ENCODE measurements at places on chromosomes 3 and 15. TPM values are rescaled to one million over a fixed set of nuclear protein-coding genes. Genes with fewer than 3 reads are reported as not detected.

TRPM1 gene
- total RNA-seq: not detected

GRCh38 chr3:123765475-123766128, 118.5 kb downstream of the MYLK start:
- peak; percentile 65 for DNase-seq
- H3K27me3 ChIP-seq: no peaks in the 10 kb centered on the region
- H3K27ac ChIP-seq: no peak overlapping the region
- H3K36me3 ChIP-seq: peaks cover 14% of the 10 kb centered on the region
- H3K4me3 ChIP-seq: no peak overlapping the region

CCDC80 gene
- total RNA-seq: 366 TPM

DNA sequence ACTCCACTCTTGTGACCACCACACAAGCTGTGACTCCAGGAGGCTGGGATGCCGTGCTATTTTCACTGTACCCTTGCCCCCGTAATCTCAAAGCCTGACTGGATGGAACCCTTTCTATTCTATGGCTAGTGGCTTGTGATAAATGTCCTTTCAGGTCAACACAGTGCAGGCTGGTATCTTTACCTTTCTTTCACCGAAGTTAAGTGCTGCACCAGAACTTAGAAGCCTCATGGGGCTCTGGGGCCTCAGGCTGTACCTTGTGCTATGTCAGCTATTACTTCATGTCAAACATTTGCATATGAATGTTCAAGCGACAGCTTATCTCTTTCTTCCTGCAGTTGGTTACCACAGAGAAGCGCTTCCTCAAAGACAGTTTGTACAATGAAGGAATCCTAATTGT, 66.8 kb downstream of the RPL39L start:
- H3K4me3 ChIP-seq: no peak overlapping the region
- DNase-seq: no peak
- H3K4me1 ChIP-seq: no peaks in the 10 kb centered on the region
- no peaks in the 10 kb centered on the region for H3K27me3 ChIP-seq
- no peak overlapping the region for H3K27ac ChIP-seq

DNA sequence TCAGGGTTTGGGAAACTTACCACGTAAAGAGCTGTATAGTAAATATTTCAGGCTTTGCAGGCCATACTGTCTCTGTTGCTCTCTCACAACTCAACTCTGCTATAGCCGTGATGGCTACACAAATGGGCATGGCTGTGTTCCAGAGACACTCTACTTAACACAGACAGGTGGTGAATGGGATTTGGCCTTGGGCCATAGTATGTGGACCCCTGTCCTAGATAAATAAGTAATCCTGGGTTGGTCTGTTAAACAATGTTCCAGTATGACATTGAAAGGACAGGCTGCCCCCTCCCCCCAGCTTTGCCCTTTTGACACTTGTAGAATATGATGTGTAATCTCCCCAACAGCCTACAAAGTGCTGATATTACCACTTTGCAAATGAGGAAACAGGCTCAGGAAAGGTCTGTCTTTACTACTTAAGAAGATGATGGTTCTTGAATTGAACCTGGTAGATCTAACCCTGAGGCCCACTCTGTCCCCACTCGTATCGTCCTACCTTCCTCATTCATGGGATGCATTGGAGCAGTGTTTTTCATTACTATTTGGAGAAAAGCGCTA, 38.4 kb downstream of the SLCO3A1 start:
- peaks cover 4% of the 10 kb centered on the region for H3K4me1 ChIP-seq
- H3K27me3 ChIP-seq: no peaks in the 10 kb centered on the region
- DNase-seq: no peak
- H3K36me3 ChIP-seq: no peaks in the 10 kb centered on the region

BSN gene
- total RNA-seq: under 0.01 TPM

DNA sequence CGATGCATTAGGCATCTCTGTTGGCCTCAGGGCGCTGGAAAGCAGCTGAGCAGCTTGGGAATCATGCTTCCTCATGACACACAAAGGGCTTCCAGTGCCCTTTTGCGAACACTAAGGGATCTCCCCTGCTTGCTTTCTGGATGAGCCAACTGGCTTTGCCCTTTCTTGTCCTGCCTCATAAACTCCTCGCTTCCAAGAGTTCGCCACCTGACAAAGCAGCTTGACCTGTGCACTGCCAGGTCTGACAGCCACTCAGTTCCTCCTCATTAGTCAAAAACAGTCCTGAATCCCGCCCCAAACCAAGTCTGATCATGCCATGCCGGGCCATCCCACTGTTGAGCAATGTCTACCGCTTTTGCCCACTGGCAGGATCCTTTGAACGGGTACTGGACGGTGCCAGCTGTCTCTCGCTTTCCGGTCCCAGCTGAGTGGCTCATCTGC, 265.4 kb upstream of the LYSMD4 start:
- no peaks in the 10 kb centered on the region for H3K4me1 ChIP-seq
- H3K4me3 ChIP-seq: no peak overlapping the region
- H3K36me3 ChIP-seq: no peaks in the 10 kb centered on the region

CCR8 gene
- not detected for total RNA-seq

DNA sequence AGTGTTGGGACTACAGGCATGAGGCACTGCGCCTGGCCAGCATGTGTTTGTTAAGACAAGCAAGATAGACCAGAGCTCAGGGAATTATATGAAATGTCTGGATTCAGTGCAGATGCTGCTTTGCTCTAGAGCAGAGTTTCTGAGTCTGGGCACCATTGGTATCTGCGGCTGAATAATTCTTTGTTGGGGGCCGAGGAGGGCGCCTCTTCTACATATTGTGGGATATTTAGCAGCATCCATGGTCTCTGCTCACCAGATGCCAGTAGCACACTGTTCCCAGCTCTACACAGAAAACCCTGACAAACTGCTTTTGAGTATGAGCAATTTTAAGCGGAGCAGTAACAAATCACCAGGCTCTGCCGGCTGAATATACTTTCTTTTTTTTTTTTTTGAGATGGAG, 3.6 kb upstream of the LDHAL6B start:
- no peaks in the 10 kb centered on the region for H3K27me3 ChIP-seq
- H3K4me3 ChIP-seq: no peak overlapping the region
- DNase-seq: no peak
- no peak overlapping the region for H3K27ac ChIP-seq

GRCh38 chr3:30440880-30441279, 165.5 kb upstream of the TGFBR2 start:
- no peaks in the 10 kb centered on the region for H3K36me3 ChIP-seq
- no peak overlapping the region for H3K27ac ChIP-seq
- H3K4me3 ChIP-seq: no peak overlapping the region
- DNase-seq: no peak
- no peaks in the 10 kb centered on the region for H3K27me3 ChIP-seq

- no peak overlapping the region for H3K27ac ChIP-seq
- no peaks in the 10 kb centered on the region for H3K36me3 ChIP-seq
- no peak for DNase-seq
- H3K4me3 ChIP-seq: no peak overlapping the region
These were observed 99.4 kb downstream of the ALCAM start for GRCh38 chr3:105466072-105466471.

DOCK3 gene
- total RNA-seq: 0.17 TPM

DNASE1L3 gene
- total RNA-seq: not detected

DNA sequence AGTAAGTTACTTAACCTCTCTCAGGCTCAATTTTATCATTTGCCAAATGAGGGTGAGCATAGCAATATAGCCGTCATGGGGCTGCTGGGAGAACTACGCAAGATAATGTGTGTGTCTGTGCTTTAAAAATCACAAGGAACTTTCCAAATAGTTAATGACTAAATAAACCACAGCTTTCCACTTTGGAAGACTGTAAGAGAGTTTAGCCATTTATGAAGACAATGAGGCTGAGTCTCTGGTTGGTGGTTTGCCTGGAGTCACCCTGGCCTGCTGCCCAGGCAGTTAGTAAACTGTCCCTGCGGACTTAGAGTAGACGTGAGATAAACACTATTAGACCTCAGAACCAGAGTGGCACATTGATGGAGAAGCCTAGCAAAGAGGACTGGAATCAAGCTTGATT, 357.7 kb downstream of the CLSTN2 start:
- H3K27me3 ChIP-seq: no peaks in the 10 kb centered on the region
- no peaks in the 10 kb centered on the region for H3K36me3 ChIP-seq
- no peak overlapping the region for H3K4me3 ChIP-seq
- no peak for DNase-seq
- H3K4me1 ChIP-seq: no peaks in the 10 kb centered on the region

DNA sequence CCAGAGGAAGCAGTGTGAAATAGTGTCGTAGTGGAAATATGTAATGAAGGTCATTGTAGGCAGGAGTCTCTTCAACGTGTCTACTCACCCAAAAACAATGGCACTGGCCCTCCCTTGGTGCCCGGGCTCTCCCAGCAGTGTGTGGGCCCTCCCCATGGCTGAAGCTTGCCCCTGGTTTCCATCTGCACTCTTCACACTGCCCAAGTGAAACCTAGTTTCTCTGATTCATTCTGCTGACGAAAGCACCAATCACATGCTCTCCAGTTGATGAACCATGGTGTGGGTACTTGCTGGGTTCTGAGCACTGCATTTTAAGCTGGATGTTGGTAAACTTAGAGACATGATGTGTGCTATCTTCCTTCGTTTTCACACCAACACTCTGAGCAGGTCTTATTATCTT, 61.0 kb upstream of the AGBL1 start:
- no peak overlapping the region for H3K27ac ChIP-seq
- no peaks in the 10 kb centered on the region for H3K4me1 ChIP-seq
- no peak for DNase-seq
- H3K27me3 ChIP-seq: no peaks in the 10 kb centered on the region
- H3K4me3 ChIP-seq: no peak overlapping the region

FOXL2NB gene
- not detected for total RNA-seq

DNA sequence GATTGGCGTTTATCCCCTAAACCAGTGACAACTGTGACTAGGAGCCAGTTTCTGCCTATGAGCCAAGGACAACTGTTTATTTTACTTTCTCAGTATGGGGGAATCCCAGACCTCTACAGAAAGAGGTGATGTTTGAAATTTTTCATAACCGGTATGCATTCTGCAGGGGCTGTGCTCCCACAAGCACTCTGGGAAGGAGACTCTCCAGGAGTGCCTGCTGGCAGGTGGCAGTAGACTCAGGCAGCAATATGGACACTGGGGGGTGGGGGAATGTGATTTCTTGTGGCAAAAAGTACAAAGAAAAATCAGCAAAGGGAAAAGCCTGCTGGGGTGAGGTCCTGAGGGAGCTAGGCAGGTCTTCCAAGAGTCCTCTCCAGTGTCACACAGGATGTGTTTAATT, 5.9 kb downstream of the TGM4 start:
- DNase-seq: no peak
- H3K36me3 ChIP-seq: no peaks in the 10 kb centered on the region
- H3K4me1 ChIP-seq: peaks cover 18% of the 10 kb centered on the region
- H3K27me3 ChIP-seq: no peaks in the 10 kb centered on the region

DNA sequence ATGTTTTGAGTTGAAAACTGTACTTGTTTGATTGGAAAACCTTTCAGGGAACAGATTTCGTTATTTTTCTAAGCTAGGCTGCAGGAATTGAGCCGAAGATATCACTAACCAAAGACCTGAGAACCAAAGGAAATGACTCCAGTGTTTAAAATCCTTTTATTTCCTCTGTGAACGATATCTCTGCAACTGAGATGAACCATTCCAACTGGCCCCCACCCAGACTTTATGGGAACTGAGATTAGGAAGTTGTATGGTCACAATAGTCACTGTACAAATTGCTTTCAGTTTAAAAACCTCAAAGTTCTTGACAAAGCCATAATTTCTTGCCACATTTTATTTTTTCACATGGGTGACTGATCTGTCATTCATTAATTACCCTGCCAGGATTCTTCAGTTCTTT, 232.4 kb downstream of the RBMS3 start:
- no peak overlapping the region for H3K4me3 ChIP-seq
- no peaks in the 10 kb centered on the region for H3K36me3 ChIP-seq
- no peak for DNase-seq
- peaks cover 13% of the 10 kb centered on the region for H3K4me1 ChIP-seq
- H3K27me3 ChIP-seq: no peaks in the 10 kb centered on the region
- H3K27ac ChIP-seq: no peak overlapping the region

DNA sequence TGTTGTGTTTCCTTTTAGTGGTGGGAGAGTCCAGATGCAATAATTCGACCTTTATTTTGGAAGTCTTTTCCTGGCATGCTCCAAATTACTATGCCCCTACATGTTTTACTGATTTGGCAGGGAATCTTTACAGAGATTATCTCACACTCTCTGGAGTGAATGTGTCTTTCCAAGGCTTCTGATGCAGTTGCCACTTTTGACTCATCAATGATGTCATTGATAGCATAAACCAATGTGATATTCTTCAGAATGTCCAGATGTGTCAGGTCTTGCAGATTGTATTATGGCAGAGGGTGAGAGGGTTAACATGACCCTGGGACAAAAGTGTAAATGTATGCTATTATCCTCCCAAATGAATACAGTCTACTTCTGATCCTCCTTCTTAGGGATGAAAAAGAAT, 9.7 kb downstream of the RTP4 start:
- H3K27ac ChIP-seq: no peak overlapping the region
- DNase-seq: no peak
- no peaks in the 10 kb centered on the region for H3K4me1 ChIP-seq
- H3K36me3 ChIP-seq: no peaks in the 10 kb centered on the region

DNA sequence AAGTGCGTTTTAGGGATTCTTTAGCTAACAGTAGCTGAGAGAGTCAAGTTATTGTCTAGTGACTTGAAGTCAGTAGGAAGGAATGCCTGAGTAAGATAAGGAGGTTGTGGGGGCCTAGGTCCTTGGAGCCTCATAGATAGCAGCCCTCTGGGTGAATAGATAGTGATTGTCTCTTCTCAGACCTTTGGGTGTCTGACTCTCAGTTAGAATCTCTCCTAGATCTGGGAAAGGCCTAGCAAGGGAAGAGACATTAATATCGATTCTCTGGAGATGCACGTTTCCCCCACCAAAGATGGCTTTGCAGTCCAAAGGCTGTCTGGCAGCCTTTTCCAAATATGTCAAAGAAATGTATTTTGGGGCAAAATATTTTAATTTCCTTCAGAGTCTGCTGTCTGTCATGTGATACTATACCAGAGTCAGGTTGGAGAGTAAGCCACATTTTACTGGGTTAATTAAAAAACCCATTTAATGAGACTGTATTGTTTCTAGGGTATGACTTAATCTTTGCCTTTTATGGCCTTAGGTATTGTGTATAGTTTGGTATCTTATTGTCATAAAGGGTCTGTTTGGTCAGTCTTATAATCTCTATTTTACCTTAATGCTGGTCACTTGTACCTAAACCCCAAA, 92.2 kb downstream of the ST6GAL1 start:
- no peaks in the 10 kb centered on the region for H3K36me3 ChIP-seq
- H3K27ac ChIP-seq: no peak overlapping the region
- H3K27me3 ChIP-seq: no peaks in the 10 kb centered on the region
- no peak for DNase-seq

SPRED1 gene
- 39.0 TPM for total RNA-seq

DNA sequence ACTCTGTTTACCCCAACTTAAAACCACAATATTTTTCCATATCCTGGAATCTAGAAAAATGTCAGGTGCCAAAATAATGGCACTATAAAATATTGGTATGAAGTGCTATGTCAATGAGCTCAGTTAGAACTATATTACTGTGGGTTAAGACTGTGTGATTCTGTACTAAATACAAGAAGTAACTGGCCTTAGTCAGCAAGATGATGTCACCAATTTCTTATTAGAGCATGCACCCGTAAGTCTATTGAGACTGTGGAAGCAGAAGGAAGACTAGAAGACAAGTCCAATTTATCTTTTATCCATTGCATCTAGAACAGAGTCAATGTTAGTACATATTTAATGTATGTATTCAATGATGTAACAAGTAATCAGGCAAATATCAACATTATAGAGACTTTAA, 25.0 kb downstream of the LRRC58 start:
- no peaks in the 10 kb centered on the region for H3K36me3 ChIP-seq
- H3K27ac ChIP-seq: no peak overlapping the region
- no peaks in the 10 kb centered on the region for H3K27me3 ChIP-seq
- H3K4me3 ChIP-seq: no peak overlapping the region

All from fibroblast of lung (primary cell).